ENCODE measurements at places on chromosomes 11 and 22.

DNA sequence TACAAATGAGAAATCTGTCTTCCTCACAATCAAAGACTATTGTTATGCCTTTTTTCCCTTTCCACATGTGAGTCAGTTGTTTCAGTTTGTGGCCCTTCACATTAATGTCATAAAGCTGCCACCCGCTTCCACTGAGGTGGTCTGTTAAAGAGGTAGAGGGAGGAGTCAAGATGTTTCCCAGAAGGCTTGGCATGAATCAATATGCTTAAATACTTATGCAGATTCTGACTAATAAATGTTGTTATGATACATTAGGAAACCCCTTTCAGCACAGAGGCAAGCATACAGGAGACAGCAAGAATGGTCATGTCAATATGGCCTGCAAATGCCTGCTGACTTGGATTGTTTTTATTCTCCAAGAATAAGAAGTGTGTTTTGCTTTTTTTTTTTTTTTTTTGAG is 6.5 kb downstream of the RTN3 start:
- DNase-seq = no peak

DNA sequence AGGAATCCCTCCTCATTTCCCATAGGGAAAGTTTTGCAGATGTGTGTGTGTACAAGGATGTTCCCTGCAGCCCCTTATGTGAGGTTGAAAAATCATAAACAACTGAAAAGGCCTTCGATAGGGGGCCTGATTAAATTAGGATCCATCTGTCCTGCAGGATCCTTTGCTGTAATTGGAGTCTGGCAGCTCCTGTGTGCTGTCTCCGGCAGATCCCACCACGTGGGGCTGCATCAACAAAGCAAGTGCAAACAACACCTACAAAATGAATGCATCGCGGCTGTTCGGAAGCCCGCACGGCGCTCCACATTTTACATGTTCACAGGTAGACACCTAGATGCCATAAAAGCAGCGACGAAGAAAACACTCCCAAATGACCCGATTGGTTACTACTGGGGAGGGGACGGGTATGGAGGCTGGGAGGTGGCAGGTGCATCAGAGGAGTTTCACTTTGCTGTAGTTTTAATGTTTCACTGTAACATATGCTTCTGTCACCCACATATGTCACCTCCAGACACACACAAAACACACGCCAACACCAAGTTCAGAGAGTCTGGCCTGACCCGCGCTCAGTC is 52.2 kb downstream of the NFAM1 start:
- no peak for DNase-seq

DNA sequence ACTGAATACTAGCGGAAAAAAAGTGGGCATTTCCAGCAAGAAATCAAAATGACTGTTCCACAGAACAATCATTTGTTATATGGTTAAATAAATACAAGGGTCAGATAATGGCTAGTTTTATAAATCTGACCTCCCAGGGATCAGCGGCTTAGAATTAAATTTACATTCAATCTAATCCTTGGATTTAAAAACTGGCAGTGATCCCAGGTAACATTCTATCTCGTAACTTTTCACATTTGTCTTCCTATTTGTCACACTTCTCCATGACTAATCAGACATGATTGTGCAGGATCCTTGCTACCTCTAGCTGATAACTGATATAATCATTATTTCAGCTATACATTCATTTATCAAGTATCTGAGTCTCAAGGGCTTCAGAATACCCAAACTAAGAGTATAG is 2.9 kb upstream of the MMP3 start:
- DNase-seq = no peak

- DNase-seq = no peak
Measured at GRCh38 chr22:23281053-23281405, 100.7 kb downstream of the BCR start.

GRCh38 chr22:48072777-48073176 is 1310.3 kb downstream of the TBC1D22A start:
- DNase-seq = no peak

- DNase-seq = no peak
Measured at GRCh38 chr11:112770487-112770886, 190.7 kb upstream of the NCAM1 start.

DNA sequence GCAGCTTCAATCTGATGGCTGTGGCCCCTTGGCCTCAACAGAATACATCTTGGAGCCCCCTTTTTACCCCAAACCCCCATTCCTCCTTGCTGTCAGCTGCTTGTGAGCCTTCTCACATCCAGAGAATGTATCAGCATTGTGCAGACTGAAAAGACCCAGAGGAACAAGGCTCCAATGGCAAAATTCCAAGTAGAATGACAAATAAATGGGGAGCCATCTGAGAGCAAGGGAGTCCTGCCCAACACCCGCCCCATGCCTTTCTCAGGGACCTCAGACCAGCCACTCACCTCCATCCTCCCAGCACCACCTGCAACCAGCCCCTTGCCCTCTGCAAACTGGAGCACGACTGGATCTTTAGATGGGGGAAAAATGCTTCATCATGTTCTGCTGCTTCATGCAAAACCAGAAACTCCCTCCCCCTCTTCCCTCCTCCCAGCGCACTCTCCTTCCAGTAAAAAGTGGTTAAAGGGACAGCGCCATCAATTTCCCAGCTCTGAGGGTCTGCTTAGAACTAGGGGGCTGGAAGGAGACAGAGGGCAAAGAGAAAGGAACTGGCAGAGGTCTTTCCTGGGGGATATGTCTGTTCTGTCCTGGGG is 2.2 kb upstream of the NEFH start:
- no peak for DNase-seq

DNA sequence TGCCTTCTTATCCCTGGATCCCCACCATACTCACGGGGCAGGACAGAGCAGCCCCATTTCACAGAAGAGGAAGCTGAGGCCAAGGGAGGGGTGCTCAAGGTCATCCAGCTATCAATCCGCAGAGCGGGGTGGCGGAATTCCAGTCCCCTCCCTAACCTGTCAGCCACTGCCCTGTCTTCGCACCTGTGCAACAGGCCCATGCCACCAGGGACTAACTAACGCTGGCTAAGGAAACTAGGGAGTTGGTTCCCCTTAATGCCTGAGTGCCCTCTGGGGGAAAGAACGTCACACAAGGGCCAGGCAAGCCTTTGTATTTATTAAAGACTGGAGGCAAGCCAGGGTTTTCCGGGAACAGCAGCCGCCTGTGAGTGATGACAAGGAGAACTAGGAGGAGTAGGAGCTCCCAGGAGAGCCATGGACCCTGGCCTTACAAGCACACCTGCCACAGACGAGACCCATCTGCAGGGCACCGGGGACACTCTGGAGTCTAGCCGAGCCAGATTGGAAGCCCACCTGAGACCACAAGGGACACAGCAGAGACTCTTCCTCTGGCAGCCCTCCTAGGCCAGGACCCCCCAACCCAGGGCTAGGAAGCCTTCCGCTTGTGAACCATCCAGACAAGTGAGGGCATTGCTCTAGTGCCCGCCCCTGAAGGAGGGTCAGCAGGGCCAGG is 64.4 kb downstream of the MYH9 start:
- peak; percentile 69 for DNase-seq

DNA sequence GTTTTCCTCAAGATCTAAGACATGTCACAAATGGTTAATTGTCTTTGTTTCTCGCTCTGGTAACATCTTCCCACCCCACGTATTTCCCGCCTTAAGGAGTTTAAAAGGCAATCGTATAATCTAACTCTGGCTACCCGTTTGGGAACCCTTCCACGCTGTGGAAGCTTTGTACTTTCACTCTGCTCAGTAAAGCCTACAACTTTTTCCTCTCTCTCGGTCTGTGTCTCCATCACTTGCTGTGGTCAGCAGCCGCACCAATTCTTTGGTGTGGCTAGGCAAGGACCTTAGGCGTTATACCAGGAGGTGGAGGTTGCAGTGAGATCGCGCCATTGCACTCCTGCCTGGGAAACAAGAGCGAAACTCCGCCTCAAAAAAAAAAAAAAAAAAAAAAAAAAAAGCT is 1430.1 kb downstream of the LRRC4C start:
- DNase-seq = no peak

DNA sequence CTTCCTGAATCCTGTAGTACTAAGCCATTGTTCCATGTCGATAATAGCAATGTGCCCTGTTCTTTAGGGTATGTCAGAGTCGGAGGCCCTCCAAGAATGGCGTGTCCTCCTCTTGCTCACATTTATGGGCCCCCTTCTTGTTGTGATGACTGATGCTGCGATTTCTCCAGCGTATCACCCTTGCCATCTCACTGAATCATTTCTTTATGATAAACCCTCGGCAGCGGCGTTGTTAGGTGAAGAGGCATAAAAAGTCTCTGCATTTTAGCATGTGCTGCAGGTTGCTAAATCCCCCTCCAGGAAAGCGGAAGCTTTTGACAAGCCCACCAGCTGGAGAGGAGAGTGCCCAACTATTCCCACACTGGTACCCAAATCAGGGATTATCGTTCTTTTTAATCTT is 1045.3 kb downstream of the BRD1 start:
- no peak for DNase-seq

DNA sequence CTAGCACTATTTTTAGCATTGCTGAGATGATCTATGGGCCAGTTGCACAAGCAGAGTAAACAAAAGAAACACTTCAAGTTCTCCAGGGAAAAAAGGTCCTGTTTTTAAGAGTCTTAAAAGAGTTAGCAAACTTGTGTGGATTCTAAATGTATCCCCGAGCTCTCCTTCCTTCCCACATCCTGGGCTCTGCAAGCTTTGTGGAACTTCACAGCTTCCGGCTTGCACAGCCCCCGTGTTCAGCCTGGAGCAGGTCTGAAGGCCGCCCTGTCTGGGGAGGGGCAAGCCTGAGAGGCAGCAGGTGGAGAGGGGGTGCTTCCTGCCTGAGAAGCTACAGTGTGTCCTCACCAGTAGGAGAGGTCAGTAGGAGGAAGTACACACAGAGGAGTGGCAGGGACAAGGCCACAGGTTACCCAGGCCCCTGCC is 35.1 kb upstream of the SUSD2 start:
- DNase-seq = peak; percentile 67

GRCh38 chr11:123158033-123159003 is 36.7 kb downstream of the CLMP start:
- DNase-seq = no peak

DNA sequence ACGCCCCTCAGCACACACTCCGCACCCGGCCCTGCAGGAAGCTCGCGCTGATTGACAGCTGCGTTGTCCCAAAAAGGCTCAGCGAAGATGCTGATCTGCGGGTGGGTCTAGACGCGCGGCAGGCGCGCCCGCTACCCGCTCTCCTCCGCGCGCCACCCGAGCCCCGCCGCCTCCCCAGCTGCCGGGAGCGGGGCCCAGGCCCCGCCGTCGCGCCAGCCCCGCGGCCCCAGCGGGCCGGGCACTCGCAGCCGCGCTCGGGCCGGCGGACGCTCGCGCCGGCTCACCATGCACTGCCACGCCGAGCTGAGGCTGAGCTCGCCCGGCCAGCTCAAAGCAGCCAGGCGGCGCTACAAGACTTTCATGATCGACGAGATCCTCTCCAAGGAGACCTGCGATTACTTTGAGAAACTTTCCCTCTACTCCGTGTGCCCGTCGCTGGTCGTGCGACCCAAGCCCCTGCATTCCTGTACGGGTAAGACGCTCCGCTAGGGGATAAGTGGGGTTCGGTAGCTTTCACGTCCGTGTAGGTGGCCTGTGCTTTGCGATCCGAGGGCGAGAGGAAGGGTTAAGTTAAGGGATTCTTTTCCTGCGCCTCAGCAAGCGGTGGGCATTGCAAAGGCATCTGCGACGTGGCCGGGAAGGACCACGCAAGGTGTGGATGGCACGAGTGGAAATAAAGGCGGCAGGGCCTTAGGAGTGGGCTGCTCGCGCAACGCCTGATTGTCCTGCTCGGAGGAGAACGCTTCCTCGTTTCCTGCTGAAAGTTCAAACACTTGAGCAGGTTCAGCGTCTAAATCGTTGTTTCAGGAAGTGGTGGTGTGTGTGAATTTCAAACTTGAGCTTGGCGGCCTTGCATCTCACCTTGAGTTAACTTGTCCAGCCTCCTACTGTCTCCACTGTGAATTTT is at the start of gene BARX2:
Gene BARX2 (plus strand): TSS at position 98 of the 907 bp plus-strand sequence. CDS start 188 bp downstream, at position 286.
- peak; percentile 51 for DNase-seq

DNA sequence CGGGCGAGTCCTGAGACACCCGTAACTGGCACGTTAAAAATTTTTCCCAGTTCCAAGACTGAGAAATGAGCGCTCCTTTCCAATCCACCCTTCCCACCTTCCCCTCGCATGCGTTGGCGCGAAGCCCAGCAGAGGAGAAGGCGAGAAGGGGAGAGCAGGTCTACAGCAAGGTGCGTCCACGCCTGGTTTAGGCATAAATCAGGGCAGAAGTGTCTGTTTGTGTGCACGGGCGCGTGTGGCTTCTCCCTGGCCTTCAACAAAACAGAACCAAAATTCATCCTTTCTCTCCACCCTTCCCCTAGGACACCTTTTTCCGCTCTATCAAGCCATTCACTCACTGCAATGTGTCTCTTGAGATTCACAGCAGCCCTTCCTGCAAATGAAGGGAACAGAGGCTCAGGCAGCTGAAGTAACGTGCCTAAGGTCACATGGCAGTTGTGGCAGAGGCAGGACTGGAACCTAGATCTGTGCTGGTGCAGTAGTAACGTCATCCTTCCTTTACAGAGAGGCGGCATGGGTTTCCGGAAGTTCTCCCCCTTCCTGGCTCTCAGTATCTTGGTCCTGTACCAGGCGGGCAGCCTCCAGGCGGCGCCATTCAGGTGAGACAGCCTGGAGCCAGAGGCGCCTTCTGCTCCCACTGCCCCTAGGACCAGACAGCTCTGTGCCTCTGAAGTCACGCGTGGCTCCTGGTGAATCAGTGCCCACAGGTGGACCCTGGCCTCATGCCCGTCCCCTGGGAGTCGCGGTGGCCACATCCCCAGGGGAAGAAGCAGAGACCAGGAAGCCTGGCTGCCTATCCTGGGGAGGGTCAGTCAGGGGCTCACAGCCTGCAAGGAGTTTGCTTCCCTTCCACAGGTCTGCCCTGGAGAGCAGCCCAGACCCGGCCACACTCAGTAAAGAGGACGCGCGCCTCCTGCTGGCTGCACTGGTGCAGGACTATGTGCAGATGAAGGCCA is 1.1 kb downstream of the CALCB start:
- peak; percentile 56 for DNase-seq

DNA sequence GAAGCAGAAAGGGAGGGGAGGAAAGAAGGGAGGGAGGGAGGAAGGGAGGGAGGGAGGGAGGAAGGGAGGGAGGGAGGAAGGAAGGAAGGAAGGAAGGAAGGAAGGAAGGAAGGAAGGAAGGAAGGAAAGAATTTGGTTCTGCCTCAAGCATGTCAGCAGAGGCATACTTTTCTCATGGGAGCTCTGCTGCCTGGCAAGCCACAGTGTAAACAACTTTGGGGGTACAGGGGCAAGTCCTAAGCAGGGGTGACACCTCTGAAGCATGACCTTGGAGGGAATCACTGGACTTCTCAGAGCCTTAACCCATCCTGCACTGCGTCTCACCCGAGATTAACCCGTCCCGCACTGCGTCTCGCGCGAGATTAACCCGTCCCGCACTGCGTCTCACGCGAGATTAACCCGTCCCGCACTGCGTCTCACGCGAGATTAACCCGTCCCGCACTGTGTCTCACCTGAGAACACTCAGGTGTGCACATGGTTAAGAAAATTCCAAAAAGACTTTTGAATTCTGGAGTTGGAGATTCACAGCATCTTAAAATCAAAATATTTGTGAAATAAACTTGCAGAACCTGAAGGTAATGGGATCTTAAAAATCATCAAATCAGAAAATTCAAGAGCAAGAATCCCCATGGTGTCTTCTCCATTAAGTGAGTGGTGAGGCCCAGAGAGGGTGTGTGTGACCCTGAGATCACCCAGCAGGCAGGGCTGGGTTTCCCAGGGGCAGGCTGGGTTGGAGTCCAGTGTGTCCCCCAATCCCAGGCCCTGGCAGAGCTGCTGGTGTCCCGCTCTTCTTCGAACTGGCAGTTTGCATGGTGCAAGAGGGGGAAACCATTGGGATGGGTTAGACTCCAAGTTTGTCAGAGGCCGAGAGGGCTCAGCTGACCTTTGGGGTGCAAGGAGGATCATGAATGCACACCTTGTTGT is 190.4 kb downstream of the MN1 start:
- no peak for DNase-seq

- no peak for DNase-seq
Measured at GRCh38 chr22:40418366-40419201, 48.2 kb downstream of the SGSM3 start.

Measured in fibroblast of skin of back (primary cell).